ENCODE measurements at places on chromosomes 12 and 14. TPM values are rescaled to one million over a fixed set of nuclear protein-coding genes. Genes with fewer than 3 reads are reported as not detected.
A peak's percentile ranks its signal among the peaks of the same experiment; 100 is the strongest.

- H3K4me3 ChIP-seq = no peak overlapping the region
- DNase-seq = no peak
- 0 out of 2 replicates have a peak, but pooled peaks cover 7% of the 10 kb centered on the region for H3K4me1 ChIP-seq
- no peak overlapping the region for H3K27ac ChIP-seq
- H3K27me3 ChIP-seq = no peaks in the 10 kb centered on the region
Observed at GRCh38 chr14:21233457-21234076, 35.7 kb downstream of the HNRNPC start.

DNA sequence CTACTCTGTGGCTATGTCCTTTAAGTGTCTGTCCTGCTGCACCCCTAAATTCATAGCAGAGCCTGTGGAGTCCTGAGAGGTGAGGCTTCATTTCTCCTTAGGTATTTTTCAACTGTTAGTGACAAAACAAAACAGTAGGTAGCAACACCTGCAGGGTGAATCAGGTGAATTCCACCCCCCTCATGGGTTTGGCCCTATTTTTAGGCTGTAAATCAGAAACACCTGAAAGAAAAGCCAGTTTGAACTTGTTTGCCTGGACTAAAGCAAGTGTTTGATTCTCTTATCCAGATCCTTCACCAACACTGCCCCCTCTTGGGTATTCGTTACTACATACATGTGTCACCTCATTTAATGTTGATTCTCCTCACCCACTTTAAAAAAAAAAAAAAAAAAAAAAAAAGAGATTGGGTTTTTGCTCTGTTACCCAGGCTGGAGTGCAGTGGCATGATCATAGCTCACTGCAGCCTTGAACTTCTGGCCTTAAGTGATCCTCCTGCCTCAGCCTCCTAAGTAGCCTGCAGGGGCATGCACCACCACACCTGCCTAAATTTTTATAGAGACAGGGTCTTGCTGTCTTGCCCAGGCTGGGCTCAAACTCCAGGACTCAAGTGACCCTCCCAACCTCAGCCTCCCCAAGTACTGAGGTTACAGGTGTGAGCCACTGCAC is 10.3 kb downstream of the TBPL2 start:
- H3K36me3 ChIP-seq = no peaks in the 10 kb centered on the region
- H3K4me1 ChIP-seq = no peaks in the 10 kb centered on the region
- no peak overlapping the region for H3K4me3 ChIP-seq

DNA sequence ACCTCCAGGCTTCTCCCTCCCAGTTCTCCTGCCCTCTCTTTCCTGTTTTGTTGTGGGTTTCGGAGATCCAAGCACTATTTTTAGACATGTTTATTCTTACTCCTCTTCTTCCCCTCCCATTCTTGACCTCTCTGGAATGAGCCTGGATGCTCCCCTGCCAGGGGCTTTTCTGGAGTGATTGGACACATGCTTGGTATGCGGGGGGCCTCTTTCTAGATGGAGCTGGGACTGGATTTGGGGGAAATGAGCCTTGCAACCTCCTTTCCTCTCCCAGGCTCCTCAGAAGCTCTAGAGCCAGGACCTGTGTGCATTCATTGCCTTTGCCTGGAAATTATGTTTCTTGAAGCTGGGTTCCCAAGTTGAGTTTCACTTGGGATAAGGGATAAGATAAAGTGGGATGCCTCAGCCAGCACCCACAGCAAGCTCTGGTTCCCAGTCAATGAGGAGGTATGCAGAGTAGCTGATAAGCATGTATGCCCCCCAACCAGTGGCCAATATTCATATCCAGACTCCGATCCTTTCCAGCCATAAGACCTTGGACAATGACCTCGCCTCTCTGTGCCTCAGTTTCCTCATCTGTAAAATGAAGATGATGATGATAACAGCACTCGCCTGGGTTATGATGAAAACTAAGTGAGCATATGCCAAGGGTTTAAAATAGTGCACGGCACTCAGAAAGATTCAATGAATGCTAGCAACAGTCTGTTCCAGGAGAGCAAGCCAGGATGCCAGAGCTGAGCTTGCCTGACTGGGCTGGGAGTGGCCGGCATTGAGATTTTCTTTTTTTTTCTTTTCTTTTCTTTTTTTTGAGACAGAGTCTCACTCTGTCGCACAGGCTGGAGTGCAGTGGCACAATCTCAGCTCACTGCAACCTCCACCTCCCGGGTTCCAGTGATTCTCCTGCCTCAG is 97.8 kb downstream of the SCARB1 start:
- H3K4me1 ChIP-seq = peaks cover 5% of the 10 kb centered on the region
- H3K4me3 ChIP-seq = no peak overlapping the region
- DNase-seq = no peak
- H3K36me3 ChIP-seq = no peaks in the 10 kb centered on the region

DNA sequence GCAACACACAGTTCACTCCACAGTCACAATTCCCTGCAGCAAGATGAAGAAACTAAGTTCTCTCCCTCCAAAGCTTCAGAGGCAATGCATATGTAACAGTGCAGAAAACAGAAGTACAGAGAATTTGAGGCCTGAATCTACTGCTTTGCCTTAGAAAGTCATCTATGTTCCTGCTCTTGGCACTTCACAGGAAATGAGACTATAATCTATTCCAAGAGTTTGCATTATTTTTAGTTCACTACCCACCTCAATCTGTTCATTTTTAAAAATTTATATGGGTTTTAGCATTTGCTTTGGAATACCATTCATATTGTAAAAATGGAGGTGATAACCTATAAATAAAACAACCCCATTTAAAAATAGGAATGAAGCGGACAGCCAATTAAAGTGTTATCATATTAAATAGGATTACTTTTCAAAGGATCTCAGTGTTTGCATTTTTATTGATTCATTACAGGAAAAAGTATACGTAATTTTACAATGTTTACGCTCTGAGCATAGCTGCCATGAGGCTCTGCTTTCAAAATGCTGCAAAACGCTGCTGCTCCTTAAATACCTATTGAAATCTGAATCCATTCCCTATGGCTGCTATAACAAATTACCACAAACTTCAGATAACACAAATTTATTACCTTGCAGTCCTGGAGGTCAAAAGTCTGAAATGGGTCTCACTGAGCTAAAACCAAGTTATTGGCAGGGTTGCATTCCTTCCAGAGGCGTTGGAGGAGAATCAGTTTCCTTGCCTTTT is 60.0 kb downstream of the ARMH4 start:
- no peak overlapping the region for H3K4me3 ChIP-seq
- H3K36me3 ChIP-seq = no peaks in the 10 kb centered on the region
- DNase-seq = no peak

- no peaks in the 10 kb centered on the region for H3K27me3 ChIP-seq
- no peak overlapping the region for H3K4me3 ChIP-seq
- no peak for DNase-seq
- H3K27ac ChIP-seq = no peak overlapping the region
- H3K36me3 ChIP-seq = no peaks in the 10 kb centered on the region
Observed at GRCh38 chr12:91143206-91143605, 31.9 kb upstream of the LUM start.

DNA sequence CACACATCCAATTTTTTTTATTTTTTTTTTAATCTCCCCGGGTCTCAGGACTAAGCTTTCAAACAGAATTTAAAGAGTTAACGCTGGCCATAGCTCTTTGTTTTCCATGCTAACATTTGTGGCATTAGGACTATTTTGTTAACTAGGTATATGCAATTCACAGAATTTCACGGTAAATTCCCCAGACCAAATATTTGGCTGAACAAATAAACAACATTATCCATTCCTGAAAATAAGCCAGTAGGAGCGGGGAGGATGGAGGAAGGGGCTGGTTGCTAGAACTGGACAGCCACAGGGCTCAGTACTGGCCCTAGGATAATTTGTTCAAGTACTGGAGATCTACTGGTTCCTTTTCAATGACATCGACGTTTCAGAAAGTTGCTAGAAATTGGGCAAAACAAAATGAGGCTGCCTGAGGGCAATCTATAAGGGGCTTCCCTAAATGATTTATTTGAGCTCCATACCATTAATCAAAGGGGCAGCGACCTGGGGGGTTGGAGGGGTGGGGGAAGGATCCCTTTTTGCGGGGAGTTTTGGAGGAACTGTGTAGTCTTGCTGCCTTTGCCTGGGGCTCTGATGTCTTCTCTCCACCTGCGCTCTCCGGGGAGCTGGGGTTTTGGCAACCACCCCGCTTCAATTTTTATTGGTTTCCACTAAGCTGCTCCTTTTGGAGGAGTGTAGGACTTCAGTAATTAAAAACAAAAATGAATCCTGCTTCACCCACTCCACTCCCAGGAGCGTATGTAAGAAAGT is 9.0 kb downstream of the BMP4 start:
- no peak for DNase-seq
- H3K4me1 ChIP-seq = peaks cover 16% of the 10 kb centered on the region
- no peaks in the 10 kb centered on the region for H3K27me3 ChIP-seq
- peak overlapping the region; percentile 39 for H3K27ac ChIP-seq
- H3K4me3 ChIP-seq = no peak overlapping the region
- no peaks in the 10 kb centered on the region for H3K36me3 ChIP-seq

GRCh38 chr12:19148860-19149259 is 19.3 kb downstream of the PLEKHA5 start:
- peaks cover 30% of the 10 kb centered on the region for H3K4me1 ChIP-seq
- DNase-seq = no peak
- no peak overlapping the region for H3K27ac ChIP-seq
- H3K36me3 ChIP-seq = peaks cover 6% of the 10 kb centered on the region

DNA sequence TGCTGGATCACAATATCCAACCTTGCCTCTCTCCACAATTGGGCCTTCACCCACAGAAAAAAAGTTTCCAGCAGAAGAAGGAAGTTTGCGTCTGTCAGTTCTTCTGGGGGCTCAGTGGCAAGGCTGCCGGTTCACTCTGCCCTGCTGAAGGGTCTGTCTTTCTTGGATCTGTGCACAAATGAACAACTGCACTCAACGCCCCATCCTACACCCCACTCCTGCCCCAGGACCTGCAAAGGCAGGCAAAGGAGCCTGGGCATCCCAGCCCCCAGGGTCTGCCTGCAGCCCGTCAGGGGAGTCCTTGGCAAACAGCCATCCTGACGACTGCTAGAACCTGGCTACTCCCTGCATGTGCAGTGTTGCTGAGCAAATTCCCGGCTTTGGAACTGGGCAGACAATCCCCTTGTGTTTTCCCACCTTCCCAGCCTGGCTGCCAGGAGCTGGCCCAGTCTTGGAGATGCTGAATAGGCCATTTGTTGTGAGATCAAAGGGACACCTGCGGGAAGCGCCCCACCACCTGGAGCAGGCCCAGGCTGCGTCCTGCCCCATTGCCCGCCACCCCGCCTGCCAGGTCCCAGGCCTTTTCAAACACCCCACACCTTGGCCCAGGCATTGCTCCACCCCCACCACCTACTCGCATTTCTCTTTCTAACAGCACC is 311.9 kb downstream of the BCL11B start:
- no peak for DNase-seq
- H3K4me3 ChIP-seq = no peak overlapping the region
- no peak overlapping the region for H3K27ac ChIP-seq
- H3K27me3 ChIP-seq = no peaks in the 10 kb centered on the region
- H3K4me1 ChIP-seq = no peaks in the 10 kb centered on the region
- H3K36me3 ChIP-seq = no peaks in the 10 kb centered on the region

DNA sequence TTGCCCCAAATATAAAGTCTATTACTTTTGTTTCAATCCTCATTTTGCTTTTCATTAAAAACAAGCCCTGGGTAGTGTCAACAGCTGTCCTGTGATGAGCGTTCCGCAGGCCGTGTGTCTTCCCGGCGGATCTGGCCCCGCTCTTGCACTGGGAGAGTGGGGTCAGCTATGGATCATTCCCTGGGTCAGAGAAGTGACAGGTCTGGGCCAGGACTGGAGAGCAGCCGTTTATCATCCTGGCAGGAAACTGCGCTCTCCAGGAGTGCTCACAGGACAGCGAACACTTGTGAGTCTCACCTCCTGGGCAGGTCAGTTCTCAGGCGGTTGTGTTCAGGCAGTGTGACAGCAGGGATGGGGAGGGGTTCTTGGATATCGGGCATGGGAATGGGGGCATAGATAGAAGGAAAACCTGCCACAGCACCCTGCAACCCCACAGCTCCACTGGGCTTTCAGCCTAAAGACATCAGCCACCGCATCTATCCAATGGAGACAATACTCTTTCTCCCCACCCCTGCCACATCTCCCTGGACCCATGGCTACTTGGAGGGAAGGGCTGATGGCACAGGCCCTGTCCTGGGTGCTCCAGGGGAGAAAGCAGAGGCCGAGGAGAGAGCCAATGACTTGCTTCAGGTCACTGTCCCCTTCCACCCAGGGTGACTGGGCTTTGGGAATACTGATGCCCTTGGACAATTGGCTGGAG is 47.8 kb upstream of the CHGA start:
- H3K27me3 ChIP-seq = no peaks in the 10 kb centered on the region
- no peak overlapping the region for H3K27ac ChIP-seq
- no peaks in the 10 kb centered on the region for H3K36me3 ChIP-seq
- DNase-seq = no peak

DNA sequence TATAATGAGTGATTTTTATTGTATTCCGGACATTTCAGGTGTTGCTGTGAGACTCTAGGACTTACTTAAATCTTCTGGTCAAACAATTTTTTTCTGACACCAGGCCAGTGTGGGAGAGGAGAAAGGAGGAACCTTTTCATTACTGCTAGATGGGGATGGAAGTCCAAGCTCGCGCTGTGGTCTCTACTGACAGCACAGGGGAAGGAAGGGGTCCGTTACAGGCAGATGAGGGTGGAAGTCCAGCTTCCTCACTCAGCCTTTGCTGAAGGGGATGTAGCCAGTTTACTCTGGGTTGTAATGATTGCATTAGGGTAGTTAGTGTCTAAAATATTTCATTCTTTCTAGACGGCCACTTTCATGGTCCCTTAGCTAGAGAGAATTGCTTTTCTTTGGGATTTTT is 26.3 kb upstream of the ST8SIA1 start:
- H3K4me1 ChIP-seq = no peaks in the 10 kb centered on the region
- no peak for DNase-seq
- no peak overlapping the region for H3K4me3 ChIP-seq
- no peak overlapping the region for H3K27ac ChIP-seq

- H3K27ac ChIP-seq = no peak overlapping the region
- H3K4me1 ChIP-seq = peaks cover 20% of the 10 kb centered on the region
- H3K27me3 ChIP-seq = no peaks in the 10 kb centered on the region
- H3K4me3 ChIP-seq = no peak overlapping the region
- H3K36me3 ChIP-seq = no peaks in the 10 kb centered on the region
Observed at GRCh38 chr12:113812411-113813228, 153.5 kb downstream of the RBM19 start.

DNA sequence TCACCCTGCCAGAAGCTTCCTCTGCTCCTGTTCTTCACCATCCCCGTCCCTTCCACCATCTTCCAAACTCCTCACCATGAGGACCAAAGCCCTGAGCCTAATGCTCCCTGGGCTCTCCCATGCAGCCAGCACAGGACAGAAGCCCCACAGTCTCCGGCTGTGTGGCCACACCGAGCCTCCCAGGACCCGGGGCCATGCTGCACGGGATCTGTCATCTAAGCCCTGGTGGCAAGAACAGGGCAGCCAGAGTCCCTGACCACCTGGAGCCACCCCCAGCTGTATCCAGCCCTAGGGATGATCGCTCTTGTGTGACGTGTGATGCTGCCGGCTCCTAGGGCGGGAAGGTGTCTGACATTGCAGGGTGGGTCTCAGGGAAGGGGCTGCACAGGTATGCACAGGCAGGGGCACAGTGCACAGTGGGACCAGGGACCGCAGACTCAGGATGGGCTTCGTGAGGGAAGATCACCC is 8.1 kb downstream of the TMEM179 start:
- H3K27me3 ChIP-seq = no peaks in the 10 kb centered on the region
- H3K4me1 ChIP-seq = no peaks in the 10 kb centered on the region
- no peak overlapping the region for H3K4me3 ChIP-seq
- no peak overlapping the region for H3K27ac ChIP-seq

- no peak overlapping the region for H3K27ac ChIP-seq
- no peak for DNase-seq
- no peaks in the 10 kb centered on the region for H3K4me1 ChIP-seq
- H3K27me3 ChIP-seq = no peaks in the 10 kb centered on the region
Observed at GRCh38 chr14:89260898-89261297, 156.1 kb downstream of the FOXN3 start.

Gene AICDA
- total RNA-seq = not detected

Gene NGB
- total RNA-seq = not detected

Gene GPR84
- not detected for total RNA-seq

Gene TSHR
- not detected for total RNA-seq

Gene PABPN1
- 196 TPM for total RNA-seq

Gene SYCP3
- total RNA-seq = 0.16 TPM

Data from Caco-2 (cell line).